PC-9 (cell line): ENCODE measurements at places on chromosomes 7 and 10. TPM values are rescaled to one million over a fixed set of nuclear protein-coding genes. Genes with fewer than 3 reads are reported as not detected.

Gene OR2A12
- not detected in 2 replicates for total RNA-seq

DNA sequence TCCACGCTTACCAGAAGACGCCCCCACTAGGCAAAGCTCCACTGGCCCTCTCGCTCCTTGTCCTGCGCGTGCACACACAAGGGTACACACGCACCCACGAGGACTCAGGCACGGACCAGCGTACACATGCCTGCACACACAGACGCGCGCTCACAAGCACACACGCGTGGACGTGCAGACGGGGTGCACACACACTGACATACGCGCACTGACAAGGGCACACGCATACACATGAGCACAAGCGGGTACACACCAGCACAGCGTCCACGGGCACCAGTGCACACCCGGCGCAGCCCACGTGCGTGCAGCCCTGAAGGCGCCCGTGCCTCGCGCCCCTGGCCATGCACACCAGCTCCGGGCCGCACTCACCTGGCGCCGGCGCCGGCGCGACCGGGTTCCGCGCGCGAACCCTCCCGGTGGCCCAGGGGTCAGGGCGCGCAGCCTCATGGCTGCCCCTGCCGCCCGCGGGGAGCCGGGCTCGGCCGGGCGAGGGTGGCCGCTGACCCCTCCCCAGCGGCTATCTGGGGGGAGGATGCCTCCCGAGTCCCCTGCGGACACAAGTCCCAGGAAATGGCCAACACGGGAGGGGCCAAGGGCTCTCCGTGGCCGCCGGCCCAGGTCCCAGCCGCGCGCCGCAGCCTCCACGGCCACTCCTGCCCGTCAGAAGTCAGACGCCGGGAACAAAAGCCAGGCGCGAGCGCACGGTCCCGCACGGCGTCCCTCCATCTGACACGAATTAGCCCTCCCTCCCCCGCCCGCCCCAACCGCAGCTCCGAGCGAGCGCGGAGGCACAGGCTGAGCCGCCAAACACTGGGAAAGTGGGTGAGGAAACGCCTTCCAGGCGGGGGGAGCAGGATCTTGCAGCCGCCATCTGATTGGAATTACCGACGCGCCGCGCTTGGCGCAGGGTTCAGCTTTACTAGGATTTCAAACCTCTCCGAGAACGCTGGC, 45.0 kb downstream of the TNS3 start:
- no peak overlapping the region for H3K4me3 ChIP-seq
- H3K4me1 ChIP-seq: peaks cover 73% of the 10 kb centered on the region
- H3K36me3 ChIP-seq: peaks cover 14% of the 10 kb centered on the region; the same call in 1 of the 2 replicates
- H3K27me3 ChIP-seq: no peaks in the 10 kb centered on the region
- DNase-seq: no peak

DNA sequence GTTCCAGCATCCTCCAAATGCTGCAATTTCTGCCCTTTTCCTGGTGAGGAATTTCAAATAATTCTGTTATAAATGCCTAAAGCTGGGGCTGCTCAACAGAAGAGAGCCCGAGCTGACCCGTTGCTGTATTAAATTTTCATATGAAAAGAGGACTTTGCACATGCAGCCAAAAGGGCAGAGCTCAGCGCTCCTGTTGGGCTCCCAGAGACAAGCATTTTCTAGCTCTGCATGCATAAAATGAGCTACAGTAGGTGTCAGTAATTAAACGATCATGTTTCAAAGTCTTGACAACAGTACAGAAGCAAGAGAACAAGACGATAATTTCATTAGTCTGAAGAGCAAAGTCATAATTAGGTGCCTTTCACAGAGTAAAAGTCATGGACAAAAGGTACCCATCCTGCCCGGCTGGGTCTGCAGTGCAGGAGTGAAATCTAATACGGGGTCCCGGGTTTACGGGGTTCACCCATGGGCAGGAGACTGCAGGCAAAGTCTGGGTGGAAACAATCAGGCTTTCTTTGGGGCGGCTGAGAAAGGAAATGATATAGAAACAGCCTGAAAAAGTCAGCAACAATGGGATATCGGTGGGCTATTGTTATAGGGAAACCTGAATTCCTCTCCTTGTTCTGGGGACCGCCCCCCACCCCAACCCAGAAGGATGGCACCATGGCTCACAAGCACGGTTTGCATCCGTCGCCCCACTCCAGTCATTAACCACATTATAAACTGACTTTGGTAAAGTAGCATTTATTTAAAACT, 66.0 kb downstream of the EBF3 start:
- H3K27me3 ChIP-seq: peaks cover 60% of the 10 kb centered on the region
- H3K36me3 ChIP-seq: no peaks in the 10 kb centered on the region
- H3K27ac ChIP-seq: no peak overlapping the region
- no peak for DNase-seq
- no peaks in the 10 kb centered on the region for H3K4me1 ChIP-seq

DNA sequence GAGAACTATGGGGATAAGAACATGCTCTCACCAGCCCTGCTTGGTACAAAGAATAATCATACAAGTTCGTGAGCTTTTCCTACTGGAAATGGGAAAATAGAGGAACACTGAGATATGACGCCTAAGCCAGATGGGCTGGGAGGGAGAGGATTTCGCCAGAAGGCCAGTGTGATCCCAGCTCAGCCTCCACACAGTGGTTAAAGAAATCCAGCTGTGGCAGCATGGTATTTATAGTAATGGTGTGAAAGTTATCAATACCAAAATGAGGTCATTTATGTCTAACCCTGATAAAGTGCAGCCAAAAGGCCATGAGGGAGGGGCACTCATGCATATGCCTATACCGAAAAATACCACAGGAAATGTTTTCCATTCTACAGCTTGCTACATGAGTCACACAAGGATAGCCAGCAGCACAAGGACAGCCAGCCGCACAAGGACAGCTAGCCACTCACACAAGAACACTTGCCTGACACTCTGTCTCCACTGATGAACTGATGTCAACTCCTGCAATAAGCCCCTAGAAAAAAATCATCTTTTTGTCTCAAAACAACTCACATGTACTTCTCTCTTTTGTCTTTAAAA, 49.4 kb downstream of the FRMPD2 start:
- H3K4me1 ChIP-seq: no peaks in the 10 kb centered on the region
- no peak overlapping the region for H3K4me3 ChIP-seq

GRCh38 chr10:104113376-104113956, 8.5 kb upstream of the SFR1 start:
- no peaks in the 10 kb centered on the region for H3K27me3 ChIP-seq
- H3K36me3 ChIP-seq: no peaks in the 10 kb centered on the region
- H3K4me1 ChIP-seq: peaks cover 29% of the 10 kb centered on the region

- H3K4me3 ChIP-seq: no peak overlapping the region
- DNase-seq: no peak
- no peaks in the 10 kb centered on the region for H3K27me3 ChIP-seq
- H3K36me3 ChIP-seq: no peaks in the 10 kb centered on the region
These were observed 25.3 kb downstream of the DNMBP start for GRCh38 chr10:99984211-99985034.

GRCh38 chr10:60234551-60234950, 155.1 kb downstream of the ANK3 start:
- H3K4me3 ChIP-seq: no peak overlapping the region
- H3K36me3 ChIP-seq: no peaks in the 10 kb centered on the region
- no peak overlapping the region for H3K27ac ChIP-seq
- H3K27me3 ChIP-seq: no peaks in the 10 kb centered on the region

- H3K27ac ChIP-seq: no peak overlapping the region
- H3K27me3 ChIP-seq: no peaks in the 10 kb centered on the region
- no peaks in the 10 kb centered on the region for H3K36me3 ChIP-seq
- H3K4me3 ChIP-seq: no peak overlapping the region
- no peaks in the 10 kb centered on the region for H3K4me1 ChIP-seq
These were observed 60.7 kb upstream of the EXOC6 start for GRCh38 chr10:92787557-92788152.

- no peak overlapping the region for H3K27ac ChIP-seq
- no peaks in the 10 kb centered on the region for H3K27me3 ChIP-seq
- no peaks in the 10 kb centered on the region for H3K4me1 ChIP-seq
- DNase-seq: no peak
These were observed 39.9 kb upstream of the FGL2 start for GRCh38 chr7:77239471-77239870.

DNA sequence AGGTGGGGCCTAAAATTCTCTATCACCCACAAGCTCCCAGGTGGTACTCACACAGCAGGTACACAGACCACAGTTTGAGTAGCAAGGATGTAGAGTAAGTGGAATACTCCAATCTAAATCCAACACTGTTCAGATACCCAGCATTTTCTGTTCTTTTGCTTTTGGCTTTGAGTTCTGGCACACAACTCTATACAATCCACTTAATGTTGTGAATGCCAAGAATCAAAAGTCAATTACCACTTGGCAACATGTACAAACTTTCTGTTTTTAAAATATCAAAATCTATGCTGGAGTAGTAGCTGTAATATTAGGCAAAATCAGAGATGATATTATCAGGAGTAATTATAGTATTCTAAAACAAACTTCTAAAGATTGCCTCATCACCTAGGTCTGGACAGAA, 133.4 kb upstream of the LRRTM3 start:
- DNase-seq: no peak
- no peaks in the 10 kb centered on the region for H3K4me1 ChIP-seq
- H3K27me3 ChIP-seq: no peaks in the 10 kb centered on the region
- no peak overlapping the region for H3K4me3 ChIP-seq
- no peaks in the 10 kb centered on the region for H3K36me3 ChIP-seq

DNA sequence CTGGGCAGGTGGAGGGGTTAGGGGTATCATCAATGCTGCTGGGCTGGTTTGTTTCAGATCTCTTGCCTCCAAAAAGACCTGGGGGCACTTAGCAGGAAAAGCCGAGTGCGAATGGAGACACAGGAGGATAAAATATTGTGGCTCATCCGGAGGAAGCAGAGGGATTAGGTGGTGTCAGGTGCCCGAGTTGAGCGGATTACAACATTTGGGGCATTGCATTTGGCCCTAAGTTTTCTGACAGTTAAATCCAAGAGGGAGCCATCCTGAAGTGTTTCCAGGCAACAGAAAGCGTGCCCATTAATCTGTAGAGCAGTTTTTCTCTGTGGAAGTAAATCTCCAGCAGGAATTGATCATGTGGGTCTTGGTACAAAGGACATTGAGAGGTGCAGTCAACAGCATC, 85.9 kb downstream of the CDH23 start:
- H3K27me3 ChIP-seq: no peaks in the 10 kb centered on the region
- no peaks in the 10 kb centered on the region for H3K4me1 ChIP-seq
- H3K36me3 ChIP-seq: no peaks in the 10 kb centered on the region
- H3K4me3 ChIP-seq: no peak overlapping the region
